ENCODE measurements at places on chromosomes 3 and 15.
A peak's percentile ranks its signal among the peaks of the same experiment; 100 is the strongest.

GRCh38 chr3:107367353-107367752 lies 9.9 kb upstream of the CCDC54 start:
- peak; percentile 83 for DNase-seq

DNA sequence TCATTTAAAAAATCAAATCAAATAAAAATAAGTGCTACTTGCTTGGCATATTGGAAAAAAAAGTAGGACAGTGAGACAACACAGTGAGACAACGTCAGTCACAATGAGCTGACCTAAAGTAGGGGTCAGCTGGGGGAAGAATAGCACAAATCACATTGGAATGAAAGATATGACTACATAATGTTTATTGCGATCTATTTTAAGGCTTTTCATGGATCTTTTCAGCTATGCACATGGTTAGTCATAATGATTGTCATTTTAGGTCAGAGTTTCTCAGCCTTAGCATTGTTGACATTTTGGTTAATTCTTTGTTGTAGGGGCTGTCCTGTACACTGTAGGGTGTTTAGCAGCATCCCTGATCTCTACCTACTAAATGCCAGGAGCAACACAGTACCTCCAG lies 44.5 kb downstream of the CMSS1 start:
- no peak for DNase-seq

DNA sequence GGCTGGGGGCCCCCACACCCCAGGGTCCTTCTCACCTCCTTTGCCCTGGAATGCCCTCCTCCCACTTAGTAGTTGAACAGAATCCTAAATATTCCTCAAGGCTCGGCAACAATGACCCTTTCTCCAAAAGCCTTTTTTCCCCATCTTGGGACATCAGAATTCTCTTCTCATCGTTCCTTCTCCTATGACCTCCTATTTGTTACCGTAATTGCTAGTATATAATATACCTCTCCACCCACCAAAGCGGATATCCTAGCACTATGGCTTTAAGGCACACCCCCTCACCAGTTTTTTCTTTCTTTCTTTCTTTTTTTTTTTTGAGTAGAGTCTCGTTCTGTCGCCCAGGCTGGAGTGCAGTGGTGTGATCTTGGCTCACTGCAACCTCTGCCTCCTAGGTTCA lies 16.8 kb downstream of the HDAC11 start:
- DNase-seq: no peak

GRCh38 chr15:68353421-68354135 lies 76.0 kb downstream of the FEM1B start:
- no peak for DNase-seq

DNA sequence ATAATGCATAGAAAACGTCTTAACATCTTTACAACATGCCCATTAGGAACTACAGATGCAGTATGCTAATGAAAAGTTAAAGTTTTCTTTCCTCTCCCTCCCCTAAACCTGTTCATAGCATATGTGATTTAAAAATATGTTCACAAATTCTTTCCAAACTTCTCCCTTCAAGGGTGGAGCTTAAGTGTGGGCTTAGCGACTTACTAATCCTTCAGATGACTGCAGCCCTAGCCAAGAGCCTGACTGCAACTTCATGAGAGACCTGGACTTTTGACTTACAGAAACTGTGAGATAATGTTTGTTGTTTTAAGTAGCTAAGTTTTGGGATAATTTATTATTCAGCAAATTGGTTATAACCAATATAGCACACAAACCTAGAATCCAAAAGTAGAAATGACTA lies 22.0 kb upstream of the ANXA2 start:
- peak; percentile 42 for DNase-seq

- DNase-seq: no peak
Observed at GRCh38 chr3:52503788-52504424, 8.8 kb downstream of the STAB1 start.

GRCh38 chr3:195877136-195877715 lies 31.1 kb downstream of the TNK2 start:
- peak; percentile 32 for DNase-seq

- DNase-seq: no peak
Observed at GRCh38 chr15:41954036-41954435, 18.3 kb downstream of the EHD4 start.

DNA sequence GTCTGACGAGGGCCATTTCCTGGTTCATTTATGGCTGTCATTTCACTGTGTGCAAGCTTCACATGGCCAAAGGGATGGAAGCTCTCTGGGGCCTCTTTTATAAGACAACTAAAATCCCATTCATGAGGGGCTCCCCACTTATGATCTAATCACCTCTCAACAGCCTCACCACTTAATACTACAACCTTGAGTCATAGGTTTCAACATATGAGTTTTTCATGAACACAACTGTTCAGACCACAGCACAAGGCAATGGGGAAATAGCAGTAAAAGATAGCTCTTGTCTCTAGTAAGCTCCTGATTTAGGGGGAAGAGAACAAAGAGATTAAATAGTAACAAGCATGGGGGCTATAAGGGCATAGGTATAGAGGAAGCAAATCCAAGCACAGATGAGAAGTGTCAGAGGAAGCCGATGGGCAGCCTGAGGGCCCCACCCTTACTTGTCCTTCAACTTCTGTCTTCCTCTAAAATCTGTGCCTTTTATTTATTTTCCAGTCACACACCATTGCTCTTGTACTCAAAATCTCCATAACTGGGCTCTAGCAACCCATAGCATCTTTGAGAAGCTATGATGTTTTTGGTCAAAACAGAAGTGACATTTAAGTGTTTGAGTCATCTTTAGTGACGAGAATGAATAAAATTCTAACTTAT lies 329.1 kb downstream of the UNC13C start:
- DNase-seq: no peak

DNA sequence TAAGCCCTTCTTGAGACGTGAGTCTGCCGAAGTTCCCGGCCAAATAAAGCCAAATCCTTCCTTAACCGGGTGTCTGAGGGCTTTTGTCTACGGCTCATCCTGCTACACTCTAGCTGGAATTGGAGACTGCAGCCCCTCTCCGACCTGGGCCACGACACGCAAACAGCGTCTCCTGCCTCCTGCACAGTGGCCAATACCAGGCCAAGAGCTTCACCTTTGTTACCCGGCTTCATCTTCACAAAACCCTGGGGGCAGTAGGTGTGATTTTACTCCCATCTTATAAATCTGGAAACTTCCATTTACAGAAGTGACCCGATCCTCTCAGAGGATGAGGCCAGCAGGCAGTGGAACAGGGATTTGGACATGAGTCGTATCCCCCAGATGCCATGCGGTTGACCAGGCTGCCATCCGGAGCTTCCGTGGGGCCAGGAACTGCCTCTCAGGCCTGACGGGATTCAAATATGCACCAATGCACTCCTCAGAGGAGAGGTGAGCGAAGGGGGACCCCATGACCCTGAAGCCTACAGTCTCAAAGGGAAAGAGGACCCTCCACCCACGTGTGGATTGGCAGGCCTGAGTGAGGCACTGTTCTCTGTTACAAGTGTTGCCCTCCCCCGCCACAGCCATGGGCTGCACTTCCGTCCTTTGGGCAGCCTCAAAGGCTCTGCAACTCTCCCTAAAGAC lies 53.2 kb upstream of the KLF13 start:
- DNase-seq: no peak

- DNase-seq: peak; percentile 55
Observed at GRCh38 chr3:143307613-143308183, 188.1 kb downstream of the CHST2 start.

- peak; percentile 33 for DNase-seq
Observed at GRCh38 chr15:84108728-84109127, 126.8 kb upstream of the GOLGA6L4 start.

- no peak for DNase-seq
Observed at GRCh38 chr3:30393079-30393478, 213.3 kb upstream of the TGFBR2 start.

DNA sequence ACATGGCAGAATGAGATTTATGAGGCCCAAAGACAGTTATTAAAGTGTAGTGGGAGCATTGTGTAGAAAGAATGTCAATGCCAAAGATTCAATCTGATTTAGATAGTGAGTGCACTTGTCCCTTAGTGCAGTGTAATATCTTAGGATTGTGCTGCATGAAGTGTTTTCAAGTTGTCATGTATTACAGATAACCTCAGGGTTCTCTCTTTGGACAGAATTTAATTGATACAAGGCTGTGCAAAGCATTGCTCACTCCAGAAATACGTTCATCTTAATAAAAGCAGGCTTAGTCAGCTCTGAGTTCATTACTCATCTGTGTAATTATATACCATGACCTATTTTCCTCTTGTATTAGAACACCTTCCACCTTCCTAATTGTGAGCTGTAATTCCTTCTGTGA lies 16.0 kb upstream of the GPR171 start:
- peak; percentile 90 for DNase-seq

DNA sequence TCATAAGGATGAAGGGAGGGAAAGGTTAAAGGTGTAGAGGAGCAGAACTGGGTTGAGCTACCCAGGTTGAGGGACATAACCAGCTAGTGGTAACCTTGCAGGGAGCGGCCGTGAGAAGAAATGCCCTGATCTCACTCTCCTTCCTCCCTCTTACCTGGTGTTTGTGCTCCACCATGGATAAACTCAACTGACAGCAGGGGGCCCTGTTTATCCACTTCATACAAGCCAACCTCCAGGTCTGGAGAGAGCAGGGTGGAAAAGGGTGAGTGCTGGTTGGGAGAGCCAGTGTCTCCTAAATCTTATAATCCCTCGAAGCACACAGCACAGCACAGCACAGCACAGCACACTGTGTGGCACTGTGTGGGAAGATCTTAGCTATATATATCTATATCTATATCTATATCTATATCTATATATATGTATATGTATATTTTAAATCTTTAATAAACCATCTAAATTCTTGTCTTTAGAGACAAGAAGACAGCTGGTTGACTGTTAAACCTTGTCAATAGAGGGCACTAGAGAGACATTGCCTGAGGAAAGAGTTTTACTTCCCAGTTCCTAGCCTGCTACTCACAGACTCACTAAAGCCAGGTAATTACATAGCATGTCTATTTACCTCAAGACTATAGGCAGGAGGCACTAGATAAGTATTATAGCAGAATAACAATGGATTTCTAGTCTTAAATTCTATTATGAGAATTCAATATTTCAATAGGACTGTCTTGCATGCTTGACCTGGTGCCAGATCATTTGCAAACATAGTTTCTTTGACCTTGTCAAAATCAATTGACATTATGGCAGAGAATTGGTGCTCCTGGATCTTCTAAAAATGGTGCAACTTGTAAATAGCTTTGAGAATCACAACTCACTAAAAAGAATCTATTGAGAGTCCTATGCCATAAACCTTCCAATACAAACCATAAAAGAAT lies 21.7 kb upstream of the FMN1 start:
- peak; percentile 79 for DNase-seq

- DNase-seq: peak; percentile 50
Observed at GRCh38 chr15:77482570-77482969, 61.9 kb downstream of the HMG20A start.

- DNase-seq: no peak
Observed at GRCh38 chr3:9217784-9218513, 31.5 kb downstream of the SRGAP3 start.

DNA sequence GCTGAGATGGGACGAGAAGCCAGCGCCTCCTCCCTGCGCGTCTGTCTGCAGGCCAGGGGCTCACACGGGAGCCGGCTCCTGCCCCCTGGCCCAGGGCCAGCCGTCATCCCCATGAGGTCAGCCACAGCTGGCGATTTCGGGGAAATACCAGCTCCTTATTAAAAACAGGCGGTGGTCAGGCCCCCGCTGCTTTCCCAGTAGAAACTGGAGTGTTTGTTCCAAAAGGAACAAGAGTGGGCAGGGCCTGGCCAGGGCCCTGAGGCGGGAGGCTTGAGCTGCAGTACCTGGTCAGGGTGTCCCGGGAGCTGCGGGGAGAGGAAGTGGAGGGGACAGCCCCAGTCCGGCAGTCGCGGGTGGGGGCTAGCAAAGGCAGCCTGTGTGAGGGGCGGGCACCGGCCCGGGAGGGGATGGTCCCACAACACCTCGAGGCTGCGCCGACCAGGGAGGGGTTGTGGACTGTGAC lies 17.8 kb downstream of the MYL3 start:
- no peak for DNase-seq

DNA sequence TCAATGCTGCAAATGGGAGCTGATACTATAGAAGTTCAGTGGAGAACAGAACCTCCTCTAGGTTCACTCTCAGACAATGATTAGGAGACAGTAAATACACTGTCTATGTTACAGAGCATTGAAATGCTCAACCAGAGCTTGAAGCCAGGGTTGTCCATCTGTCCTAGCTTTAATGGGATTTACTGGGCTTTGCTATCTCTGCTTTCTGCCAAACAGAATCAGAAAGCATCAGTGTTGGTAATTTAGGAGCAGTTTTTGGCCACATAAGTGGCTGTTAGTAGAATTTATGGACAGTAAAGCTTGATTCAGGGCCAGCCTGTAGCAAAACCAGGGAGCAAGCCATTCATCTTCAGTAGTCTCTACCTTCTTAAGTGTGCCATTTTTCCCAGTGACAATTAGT lies 396.3 kb downstream of the LSAMP start:
- DNase-seq: no peak

GRCh38 chr3:43688245-43688650 lies 2.5 kb upstream of the ABHD5 start:
- no peak for DNase-seq

DNA sequence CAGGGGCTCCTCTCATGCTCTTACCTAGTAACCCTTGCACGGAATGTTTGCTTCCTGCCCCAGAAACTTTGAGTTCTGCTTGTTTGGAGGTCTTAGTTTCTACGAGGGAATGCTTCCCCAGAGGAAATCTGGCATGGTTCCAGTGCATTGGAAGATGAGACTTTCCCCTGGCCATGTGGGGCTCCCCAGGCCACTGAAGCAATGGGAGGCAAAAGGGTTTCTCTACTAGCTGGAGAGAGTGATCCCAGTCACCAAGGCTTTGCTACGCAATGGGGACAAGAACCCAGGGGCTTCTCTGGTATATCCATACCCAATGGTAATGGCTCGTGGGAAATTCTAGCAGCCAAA lies 44.2 kb upstream of the RPL32 start:
- DNase-seq: no peak

- peak; percentile 62 for DNase-seq
Observed at GRCh38 chr3:17489139-17489538, 253.3 kb downstream of the TBC1D5 start.

DNA sequence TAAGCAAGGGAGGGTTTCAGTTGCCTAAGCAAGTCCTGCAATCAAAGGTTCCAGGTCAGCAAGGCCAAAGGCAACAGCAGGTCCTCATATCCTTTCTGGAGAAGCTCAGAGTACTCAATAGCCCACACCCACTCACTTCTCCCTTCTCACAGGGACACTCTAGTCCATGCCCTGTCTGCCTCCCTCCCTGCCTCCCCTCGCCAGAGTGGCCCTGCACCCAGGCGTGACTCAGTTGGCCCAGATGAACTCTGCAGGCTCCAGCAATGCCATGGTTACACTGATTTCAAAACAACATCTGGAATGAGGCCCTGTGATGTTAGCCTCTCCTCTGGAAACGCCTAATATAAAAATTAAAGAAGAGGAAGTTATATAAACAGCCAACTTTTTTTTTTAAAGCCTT lies 32.9 kb downstream of the IL16 start:
- DNase-seq: no peak

DNA sequence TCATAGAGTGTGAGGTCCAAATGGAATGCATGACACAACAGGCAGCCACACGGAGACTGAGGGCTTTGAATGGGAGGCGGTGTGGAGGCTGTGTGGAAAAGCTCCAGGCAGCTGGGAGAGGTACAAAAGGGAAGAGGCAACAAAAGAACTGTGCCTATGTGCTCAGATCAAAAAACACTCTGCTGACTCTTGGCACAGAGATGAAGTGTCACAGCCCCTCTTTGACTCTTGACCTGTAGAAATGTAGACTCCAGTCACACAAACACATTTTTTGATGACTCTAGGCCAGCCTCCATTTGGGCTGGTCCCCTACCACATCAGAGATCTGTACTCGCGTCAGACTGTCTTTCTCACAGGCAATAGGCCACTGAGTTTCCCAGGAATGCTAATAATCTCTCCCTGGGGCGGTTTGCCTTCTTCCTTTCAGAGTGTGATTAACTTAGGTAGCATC lies 456.0 kb downstream of the TUSC7 start:
- DNase-seq: peak; percentile 14

All from epithelial cell of esophagus (primary cell).